Stimulated activated CD4-positive, alpha-beta T cell treated with anti-CD3 and anti-CD28 coated beads, Interleukin-1b, Interleukin-23, amount 100 ng/mL, for 1 hour (primary cell): ENCODE measurements at places on chromosomes 7 and 10.

GRCh38 chr10:112855134-112855533, 94.9 kb upstream of the TCF7L2 start:
- no peak for DNase-seq

DNA sequence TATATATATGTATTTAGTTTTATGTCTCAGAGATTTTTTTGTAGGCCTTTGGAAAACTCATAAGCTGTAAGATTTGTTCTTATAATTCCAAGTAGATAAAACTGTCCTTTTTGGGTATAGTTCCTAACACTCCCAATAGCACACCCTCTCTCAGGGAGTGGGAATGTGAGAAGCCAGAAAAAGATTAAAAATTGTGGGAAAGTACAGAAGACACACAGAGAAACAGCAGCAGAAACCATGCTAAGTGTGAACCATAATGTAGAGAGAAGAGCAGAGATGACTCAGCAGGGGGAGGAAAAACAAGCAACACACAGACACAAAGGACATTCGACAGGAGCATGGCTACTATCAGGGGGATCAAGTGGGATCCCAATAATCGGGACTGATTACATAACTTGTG, 401.6 kb downstream of the MAGI2 start:
- DNase-seq = no peak

- DNase-seq = no peak
Measured at GRCh38 chr7:85529201-85529600, 342.3 kb upstream of the SEMA3D start.

GRCh38 chr10:51875610-51876009, 176.2 kb upstream of the CSTF2T start:
- DNase-seq = no peak

DNA sequence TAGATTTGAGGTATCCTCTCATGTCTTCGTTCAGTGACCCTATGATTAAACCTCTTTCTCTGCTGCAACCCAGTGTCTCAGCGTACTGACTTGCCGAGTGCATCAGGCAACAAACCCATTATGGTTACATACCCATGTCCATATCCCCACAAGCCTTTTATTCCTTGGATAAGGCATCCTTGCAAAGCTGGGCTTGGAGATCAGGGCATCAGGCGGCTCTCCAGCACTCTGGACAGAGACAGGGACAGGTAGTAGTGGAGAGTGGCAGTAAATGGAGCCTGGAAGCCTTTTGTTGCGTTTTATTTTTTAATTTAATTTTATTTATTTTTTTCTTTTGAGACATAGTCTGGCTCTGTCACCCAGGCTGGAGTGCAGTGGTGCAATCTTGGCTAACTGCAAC, 32.0 kb upstream of the NPFFR1 start:
- no peak for DNase-seq

DNA sequence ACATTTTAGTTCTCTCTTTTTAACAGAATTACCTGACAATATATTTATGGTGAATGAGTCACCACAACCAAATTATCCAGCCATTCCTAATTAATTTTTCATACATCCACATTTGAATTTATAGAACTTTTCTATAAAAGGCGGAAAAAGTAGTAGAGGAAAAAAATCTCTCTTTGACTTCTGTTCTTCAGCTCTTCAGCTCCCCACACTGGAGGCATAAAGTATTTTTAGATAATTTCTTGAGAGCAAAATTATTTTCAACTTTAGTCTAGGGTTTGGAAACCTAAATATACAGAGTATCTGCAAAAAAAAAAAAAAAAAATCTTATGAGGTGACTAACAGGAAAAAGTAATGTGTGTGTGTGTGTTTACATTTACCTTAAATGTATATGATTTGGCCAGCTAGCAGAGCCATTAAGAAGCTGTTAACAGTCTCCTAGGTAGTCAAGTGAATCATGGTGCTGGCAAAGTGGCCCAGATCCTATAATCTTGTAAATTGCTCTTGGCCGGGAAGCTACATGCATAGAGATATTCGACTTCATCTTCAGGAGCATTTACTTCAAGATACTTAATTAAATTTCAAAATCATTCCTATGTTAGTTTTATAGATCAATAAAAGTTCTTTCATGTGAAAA, 383.1 kb upstream of the STEAP1 start:
- DNase-seq = no peak

DNA sequence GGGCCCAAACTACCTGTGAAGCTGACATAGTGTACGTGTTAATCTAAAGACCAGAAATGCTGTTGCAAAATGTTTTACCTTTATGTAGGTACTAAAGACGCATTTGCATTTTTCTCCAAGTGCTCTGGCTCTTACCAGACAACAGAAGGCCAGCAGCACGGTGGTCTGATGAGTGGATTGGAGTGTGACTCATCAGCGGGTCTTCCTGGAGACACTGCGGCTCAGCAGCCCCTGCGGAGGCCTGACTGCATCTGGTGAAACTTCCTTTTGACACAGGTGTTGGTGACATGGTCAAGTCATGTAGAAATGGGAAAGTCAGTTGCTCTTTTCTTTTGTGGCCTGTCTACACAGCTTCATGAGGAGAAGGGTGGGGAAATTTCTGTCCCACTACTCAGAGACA, 723.6 kb downstream of the INHBA start:
- DNase-seq = no peak

- DNase-seq = no peak
Measured at GRCh38 chr7:22083704-22084240, 138.1 kb upstream of the CDCA7L start.

DNA sequence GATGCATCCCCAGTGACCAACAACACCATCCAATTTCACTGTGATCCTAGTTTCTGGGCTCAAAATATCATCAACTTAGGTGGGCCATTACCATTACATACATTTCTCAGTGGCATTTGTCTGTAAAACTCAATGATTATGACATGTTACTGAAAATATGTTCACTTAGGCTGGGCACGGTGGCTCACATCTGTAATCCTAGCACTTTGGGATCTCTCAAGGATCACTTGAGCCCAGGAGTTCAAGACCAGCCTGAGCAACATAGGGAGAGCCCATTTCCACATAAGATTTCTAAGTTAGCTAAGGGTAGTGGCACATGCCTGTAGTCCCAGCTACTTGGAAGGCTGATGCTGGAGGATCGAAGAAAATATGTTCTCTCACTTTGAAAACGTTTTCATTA, 91.0 kb downstream of the TRIM24 start:
- no peak for DNase-seq

GRCh38 chr7:77580762-77581350, 43.8 kb downstream of the PTPN12 start:
- no peak for DNase-seq

- no peak for DNase-seq
Measured at GRCh38 chr7:88105231-88105630, 114.6 kb downstream of the SRI start.

DNA sequence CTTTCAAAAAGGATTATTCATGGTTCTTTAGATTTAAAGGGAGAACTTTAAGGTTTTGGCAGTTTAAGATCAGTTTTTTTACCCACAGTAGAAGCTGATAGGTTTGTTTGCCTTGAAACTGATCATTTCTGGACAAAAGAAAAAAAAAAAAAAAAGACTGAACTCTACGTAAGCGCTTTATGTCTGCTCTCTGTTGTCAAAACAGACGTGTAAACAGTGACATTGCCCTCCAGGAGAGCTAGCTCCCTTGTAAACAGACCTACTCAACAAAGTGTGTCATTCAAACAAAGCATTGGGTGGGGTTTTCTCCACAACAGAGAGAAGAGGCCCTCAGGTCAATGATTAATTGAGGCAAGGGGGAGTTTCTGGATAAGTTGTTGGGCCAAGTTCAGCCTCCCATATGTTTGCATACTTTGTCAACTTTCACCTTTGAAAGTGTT, 568.1 kb upstream of the LRRN3 start:
- DNase-seq = no peak

GRCh38 chr7:138886501-138886917, 88.5 kb upstream of the ATP6V0A4 start:
- no peak for DNase-seq

- no peak for DNase-seq
Measured at GRCh38 chr10:99292159-99292558, 37.0 kb upstream of the CNNM1 start.

- DNase-seq = no peak
Measured at GRCh38 chr7:66720561-66720960, 20.0 kb upstream of the RABGEF1 start.

GRCh38 chr10:32941357-32941756, 16.7 kb downstream of the ITGB1 start:
- DNase-seq = no peak

DNA sequence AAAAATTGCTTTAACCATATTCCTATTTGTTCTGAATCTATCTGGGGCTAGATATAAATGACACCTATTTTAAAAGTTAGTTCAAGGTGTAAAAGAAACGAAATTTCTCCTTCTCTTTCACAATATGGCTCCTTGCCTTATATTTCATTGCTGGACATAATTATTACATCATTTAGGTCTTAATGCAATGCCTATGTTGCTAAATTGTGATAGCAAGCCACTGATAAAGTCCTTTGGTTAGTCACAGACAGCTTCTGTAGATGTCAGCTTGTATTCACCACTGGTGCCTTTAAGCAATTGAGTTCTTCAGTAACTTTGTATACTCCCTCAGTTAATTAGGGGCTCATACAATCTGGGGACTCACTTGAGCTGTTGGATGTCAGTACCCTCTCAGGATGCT, 1236.6 kb downstream of the GATA3 start:
- DNase-seq = no peak

- DNase-seq = no peak
Measured at GRCh38 chr10:103731609-103732270, 123.6 kb downstream of the SH3PXD2A start.

DNA sequence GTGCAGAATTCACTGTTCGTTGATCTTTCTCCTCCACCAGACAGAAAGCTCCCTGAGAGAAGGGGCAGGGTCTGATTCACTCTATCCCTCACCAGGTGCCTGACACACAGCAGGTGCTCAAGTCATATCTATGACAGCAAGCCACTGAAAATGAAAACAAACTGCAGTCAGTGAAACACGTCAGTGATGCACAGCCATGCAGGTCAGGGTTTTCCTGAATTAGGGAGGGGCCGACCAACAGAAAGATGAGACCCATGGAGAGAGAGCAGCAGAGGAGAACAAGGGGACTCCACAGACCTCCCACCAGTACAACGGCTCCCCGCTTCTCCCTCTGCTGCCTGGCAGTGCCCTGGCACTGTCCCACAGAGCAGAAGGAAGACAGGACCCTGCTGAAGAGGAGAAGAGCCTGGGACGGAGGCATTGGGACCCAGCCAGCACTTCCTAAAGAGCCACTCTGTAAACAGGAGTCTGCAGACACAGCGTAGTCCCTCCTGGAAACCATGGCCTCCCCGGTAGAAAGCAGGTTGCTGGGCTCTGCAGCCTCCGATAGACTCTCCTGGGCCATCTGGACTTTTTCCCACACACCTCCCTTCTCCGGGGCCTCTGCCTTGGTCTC, 50.3 kb downstream of the FAM53B start:
- no peak for DNase-seq

DNA sequence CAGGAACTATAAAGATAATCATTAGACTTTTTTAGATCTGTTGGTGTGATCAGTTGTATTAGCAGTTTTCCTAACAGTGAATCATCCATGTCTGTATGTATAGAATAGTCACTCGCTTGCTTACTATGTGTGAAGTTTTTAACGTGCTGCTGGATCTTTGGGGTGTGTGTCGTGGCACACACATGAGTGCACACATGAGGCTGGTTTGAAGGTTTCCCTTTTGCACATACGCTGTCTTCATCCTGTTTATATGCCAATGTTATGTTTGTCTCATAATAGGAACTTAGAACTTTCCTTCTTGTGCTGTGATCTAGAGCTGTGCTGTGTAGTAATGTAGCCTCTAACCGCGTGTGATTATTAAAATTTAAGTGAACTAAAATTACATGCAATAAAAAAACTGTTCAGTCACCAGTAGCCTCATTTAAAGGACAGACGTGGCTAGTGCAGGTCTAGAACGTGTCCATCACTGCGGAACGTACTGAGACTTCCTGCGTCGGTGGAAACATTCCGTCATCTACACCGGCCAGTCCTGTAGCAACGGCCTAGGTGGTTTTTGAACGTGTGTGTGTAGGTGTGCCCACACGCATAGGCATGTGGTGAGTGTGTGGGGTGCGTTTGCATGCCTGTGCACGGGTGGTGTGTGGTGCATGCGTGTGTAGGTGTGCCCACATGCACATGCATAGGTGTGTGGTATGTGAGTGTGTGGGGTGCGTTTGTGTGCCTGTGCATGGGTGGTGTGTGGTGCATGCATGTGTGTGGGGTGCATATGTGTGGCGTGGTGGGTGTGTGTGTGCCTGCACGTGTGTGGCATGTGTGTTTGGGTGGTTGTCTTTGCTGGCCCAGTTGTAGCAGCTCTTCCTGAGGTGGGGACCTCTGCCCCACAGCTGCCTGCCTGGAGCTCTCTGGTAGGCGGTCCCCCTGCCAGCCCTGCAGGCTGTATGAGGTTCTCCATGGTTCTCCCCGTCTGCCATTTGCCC, 56.6 kb downstream of the INPP5A start:
- DNase-seq = no peak

DNA sequence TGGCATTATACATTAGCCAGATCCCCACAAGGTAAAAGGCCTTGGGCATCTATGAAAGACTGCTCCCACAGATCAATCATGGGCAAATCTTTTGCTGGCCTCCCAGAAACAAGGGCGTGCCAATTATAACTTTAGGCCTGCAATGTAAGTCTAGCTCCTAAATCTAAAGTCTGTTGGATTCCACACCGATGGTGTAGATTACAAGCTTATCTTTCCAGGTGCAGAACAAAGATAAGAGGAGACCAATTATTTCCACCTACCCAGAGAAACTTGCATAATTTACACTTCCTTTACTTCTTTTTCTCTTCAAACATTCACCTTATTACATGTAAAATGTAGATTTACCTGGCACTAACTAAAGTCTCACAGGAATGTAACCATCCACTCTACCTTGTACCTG, 713.1 kb downstream of the SUGCT start:
- no peak for DNase-seq

DNA sequence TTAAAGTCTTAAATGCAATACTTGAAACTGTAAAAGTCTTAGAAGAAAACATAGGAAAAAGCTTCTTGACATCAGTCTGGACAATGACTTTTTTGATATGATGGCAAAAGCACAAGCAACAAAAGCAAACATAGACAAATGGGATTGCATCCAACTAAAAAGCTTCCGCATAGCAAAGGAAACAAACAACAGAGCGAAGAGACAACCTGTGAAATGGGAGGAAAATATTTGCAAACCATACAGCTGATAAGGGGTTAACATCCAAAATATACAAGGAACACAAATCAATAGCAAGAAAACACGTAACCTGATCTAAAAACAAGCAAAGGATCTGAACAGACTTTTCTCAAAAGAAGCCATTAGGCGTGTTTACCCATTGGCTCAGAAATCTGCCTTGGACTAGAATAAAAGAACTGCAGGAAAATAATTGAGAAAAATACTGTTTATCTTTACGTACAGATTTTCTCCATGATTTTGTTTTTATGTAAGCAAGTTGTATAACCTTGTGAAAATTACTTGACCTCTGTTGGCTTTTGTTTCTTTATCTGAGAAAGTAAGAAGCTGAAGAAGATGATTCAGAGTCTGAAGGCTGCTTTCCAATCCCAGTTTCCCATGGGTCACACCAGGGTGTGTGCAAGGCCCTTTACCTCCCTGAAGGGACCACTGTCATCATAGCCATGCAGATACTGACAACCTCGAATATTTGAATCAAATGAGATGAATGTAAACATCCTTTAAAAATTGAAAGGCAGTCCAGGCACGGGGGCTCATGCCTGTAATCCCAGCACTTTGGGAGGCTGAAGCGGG, 99.1 kb upstream of the LANCL2 start:
- DNase-seq = no peak
